ENCODE measurements at places on chromosomes 16 and 17.

- DNase-seq = no peak
Observed at GRCh38 chr17:41915566-41915965, 3.2 kb downstream of the ACLY start.

DNA sequence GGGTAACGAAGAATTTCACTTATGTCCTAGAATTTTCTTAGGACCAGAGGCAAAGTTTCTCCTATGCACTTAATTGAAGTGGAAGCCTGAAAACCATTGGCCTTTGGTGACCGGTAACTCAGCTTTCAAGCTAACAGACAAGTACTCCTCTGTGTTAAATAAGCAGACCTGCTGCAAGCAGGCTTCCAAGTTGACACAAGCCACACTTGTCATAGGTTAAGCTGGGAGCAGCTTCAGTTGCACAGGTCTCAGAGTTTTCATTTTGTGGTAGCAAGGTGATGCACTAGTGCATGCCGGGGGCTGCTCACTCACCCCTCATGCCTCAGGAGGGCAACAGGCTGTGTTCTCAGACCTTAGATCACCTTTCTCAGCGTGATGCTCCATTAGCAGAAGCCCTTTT, 399.9 kb downstream of the UTP18 start:
- DNase-seq = no peak

DNA sequence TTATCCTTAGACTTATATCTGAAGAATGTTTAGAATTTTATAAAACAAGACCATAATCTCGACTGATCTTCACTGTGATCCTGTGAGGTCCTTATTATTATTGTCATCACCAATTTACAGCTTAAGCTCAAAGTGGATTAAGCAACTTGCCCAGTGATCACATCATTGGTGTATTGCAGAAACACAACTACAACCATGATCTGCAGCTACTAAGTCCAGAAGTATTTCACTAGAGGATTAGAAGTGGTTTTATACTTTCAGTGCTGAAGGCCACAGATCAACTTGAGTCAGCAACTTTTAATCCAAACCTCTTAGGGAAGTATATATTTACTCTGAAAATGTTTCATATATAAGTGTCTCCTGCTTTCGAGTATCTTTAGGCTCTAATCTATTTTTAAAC, 624.3 kb upstream of the SOX9 start:
- DNase-seq = no peak

GRCh38 chr16:19697756-19698318, 20.2 kb downstream of the KNOP1 start:
- peak; percentile 27 for DNase-seq

- DNase-seq = no peak
Observed at GRCh38 chr17:52986056-52986662, 827.6 kb upstream of the CA10 start.

GRCh38 chr16:73058616-73059409, 10.9 kb upstream of the ZFHX3 start:
- peak; percentile 70 for DNase-seq

DNA sequence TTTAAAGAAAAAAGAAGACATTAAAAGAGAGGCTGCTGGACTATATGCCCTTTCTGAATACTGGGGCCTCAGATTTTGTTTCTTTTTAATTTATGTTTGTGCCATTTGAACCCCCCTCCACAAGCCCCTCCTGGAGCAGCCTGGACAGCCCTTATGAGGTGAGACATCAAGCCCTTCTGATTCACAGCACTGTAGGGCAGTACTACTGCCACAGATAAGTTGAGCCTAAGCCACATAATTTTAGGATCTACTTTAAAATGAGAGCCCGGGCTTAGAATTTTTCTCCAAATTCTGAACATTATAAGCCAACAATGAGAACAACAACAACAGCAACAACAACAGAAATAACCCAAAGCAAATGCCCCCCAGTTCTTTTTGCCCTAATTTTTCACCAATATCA, 256.9 kb upstream of the SALL1 start:
- DNase-seq = no peak

GRCh38 chr17:11205659-11206058, 35.4 kb upstream of the SHISA6 start:
- no peak for DNase-seq

GRCh38 chr16:58022601-58023371, 2.8 kb upstream of the MMP15 start:
- DNase-seq = peak; percentile 86

DNA sequence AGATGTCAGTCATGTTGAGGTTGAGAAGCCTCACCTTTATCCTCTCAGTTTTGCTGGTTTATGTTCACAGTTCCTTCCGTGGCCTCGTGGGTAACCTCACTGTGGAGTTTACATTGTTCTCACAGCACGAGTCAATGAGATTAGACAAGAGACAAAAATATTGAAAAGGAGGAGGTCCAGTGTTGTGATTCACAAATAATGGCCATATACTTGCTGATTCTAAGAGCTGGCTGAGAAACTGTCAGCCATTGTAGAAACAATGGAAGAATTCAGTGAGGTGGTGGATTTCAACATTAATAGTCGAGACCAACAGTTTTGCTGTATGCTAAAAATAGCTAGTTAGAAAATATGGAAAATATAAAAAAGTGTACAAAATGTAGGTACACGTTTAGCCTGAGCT, 176.4 kb upstream of the WSCD1 start:
- no peak for DNase-seq

DNA sequence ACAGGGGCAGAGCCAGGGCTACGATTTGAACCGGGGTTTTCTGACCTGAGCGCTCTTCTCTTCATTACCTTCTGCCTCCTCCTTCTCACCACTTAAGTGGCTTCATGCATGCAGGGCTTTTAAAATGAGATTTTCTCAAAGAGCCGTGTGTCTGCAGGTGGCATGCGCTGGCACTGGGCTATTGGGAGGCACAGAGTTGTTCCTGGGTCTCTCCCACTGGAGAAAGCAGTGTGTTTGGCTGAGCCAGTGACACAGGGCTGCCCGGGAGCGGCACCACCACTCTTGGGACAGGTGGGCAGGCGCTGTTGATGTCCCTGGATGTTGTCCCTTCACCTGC, 218.8 kb upstream of the CHMP6 start:
- no peak for DNase-seq

GRCh38 chr17:58136669-58137279, 11.4 kb upstream of the OR4D1 start:
- DNase-seq = no peak

GRCh38 chr16:11405331-11406176, 60.3 kb downstream of the RMI2 start:
- peak; percentile 23 for DNase-seq

DNA sequence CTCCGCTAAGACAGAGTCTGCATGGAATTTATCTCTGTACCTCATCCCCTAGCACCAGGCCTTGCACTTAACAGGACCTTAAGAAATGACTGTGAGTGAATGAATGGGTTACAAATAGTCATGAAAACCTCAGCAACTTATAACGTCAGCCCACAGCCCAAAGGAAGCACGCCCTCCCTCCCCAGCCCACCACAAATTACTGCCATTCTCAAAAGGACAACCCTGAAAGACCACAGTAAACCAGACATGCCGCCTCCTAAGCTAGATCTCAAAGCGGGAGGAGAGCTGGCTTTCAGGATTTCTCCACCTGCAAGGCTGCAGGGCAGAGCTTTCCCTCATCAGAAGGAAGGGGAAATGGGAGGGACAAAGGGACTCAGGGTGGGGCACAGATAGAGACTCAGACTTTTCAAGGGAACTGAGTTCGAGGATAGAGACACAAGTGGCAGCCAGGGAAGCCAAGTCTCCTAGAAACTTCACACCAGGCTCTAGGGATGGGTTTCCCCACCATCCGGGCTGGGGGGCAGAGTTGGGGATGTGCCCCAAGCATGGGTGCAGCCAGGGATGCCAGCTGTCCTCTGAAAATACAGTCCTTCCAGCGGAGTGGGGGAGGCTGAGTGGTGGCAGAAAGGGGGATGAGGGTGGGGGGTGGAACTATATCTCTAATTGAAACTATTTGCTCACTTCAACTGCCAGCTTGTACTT, 56.7 kb downstream of the PLXDC1 start:
- no peak for DNase-seq

GRCh38 chr16:28192806-28193529, 18.8 kb downstream of the XPO6 start:
- DNase-seq = no peak

- DNase-seq = no peak
Observed at GRCh38 chr17:45145035-45145389, 3.3 kb upstream of the HEXIM1 start.

- no peak for DNase-seq
Observed at GRCh38 chr16:8323153-8323552, 267.2 kb downstream of the TMEM114 start.

- no peak for DNase-seq
Observed at GRCh38 chr16:87551487-87551886, 50.8 kb upstream of the JPH3 start.

DNA sequence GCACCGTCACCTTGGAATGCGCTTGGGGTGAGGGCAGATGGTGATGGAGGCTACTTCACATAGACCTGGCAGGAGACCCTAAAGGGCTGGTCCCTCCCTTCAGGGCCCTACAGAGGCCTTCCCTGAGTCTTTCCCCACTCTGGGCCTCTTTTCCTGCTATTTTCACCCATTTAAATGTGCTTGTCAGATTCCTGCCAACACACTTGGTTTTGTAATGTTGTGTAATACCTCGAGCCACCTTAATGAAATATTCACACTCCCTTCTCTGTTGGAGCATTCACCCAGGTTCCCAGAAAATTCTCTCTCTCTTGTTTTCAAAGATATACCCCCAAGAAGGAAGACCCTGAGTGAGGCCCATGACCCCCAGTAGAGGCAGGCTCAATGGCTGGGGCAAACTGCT, 456.6 kb upstream of the DYNLRB2 start:
- no peak for DNase-seq

DNA sequence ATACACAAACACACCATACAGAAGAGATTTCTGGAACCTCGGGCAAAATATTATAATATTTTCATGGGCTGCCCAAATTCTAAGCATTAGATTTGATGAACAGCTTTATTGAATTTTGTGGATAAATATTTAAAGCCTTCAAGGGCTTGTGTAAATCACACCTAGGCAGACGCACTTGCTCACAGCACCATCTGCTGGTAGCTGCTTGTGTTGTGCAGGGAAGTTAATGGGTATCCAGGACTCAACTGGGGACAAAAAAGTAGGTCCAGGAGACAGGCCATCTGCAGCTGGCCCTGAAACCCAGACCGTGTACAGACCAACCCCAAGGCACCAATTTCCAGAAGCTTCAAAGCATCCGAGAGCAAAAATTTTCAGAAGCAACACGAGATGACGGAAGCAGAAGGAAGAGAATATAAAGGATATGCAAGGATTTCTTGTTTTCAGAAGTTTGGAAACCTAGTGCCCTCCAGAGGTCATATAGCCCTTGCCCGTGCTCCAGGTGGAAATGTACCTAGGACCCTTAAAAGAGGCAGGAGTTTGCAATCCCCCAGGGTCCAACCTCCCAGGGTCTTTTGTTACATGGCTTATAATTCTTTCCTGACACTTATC, 140.0 kb downstream of the CHD9NB start:
- DNase-seq = peak; percentile 52

DNA sequence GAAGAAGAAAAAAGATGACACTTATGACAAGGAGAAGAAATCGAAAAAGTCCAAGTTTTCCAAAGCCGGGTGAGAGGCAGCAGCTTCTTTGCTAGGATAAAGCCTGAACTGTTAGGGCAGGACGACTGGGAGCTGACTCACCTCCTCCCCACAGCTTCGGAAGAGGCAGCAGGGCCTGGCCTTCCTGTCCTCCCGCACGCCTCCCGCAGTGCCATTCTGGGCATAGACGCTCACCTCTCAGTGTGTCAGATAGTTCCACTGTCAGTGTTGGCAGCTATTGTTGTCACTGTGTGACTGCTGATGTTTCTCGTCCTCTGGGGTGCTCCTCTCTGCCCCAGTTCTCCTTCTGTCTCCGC, 12.6 kb downstream of the UBN1 start:
- DNase-seq = no peak

- no peak for DNase-seq
Observed at GRCh38 chr17:81870981-81871386, at the start of gene ARHGDIA. Gene ARHGDIA (minus strand): TSS chr17:81871337. CDS start chr17:81869930, 1,407 bp downstream.

DNA sequence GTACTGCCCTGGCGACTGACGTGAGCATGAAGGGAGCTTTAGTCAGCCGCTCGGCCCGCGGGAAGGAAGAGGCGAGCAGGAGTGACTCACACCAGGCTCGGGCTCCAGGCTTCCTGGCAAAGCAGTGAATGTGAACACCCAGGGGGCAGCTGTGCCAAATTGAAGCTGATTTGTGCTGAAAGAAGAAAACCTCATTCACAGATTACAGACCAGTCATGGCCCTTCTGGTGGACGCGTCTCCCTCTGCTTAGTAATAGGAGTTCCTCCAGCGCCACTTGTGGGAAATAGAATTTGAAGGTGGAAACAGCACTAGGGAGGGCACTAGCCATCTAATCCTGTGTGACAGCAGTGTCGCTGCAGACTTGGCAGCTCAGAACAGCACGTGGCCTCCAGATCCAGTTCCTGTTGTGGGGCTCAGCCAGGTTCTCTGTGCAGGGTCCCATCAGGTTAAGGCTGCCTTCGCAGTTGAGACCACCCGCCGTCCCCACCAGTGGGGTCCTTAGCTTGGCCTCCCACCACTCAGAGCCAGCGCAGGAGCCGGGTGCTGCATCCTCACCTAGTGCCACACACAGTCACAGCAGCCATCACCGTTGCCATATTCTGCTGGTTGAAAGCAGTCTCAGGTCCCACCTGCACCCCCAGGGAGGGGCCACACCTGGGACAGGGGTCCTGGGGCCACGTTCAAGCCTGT, 164.5 kb upstream of the CHMP6 start:
- peak; percentile 92 for DNase-seq

DNA sequence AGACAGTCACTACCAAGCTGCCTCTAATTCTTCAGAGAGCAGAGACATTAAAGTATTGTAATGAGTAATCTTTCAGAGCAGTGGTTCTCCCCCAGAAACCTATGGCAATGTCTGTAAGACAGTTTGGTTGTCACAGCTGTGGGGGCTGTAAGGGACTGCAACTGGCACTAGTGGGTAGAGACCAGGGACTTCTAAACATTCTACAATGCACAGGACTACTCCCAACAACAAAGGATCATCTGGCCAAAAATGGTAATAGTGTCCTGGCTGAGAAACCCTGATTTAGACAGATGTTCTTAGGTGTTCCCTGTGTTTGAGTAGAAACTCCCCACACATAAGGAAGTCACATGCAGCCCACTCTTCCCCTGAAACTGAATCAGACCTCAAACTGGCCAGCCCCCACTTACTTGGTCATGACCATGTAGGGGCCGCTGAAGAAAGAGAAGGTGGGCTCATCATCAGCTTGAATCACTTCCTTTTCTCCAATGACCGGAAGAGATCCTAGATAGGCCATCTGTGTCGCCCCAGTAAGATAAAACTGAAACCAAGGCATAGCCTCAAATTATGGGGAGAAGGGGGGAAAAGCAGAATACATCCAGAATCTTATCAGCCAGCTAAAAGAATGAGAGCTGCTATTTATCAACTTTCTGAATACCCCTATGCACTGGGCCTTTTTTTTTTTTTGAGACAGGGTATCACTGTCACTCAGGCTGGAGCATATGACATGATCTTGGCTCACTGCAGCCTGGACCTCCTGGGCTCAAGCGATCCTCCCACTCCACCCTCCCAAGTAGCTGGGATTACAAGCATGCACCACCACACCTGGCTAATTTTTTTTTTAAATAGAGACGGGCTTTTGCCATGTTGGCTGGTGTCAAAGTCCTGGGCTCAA, 75.8 kb downstream of the TEX14 start:
- DNase-seq = no peak

- DNase-seq = no peak
Observed at GRCh38 chr16:144797-145252, 6.4 kb upstream of the NPRL3 start.
